Caudate nucleus (tissue), 63 donors: ENCODE measurements at places on chromosomes 6 and 20.

DNA sequence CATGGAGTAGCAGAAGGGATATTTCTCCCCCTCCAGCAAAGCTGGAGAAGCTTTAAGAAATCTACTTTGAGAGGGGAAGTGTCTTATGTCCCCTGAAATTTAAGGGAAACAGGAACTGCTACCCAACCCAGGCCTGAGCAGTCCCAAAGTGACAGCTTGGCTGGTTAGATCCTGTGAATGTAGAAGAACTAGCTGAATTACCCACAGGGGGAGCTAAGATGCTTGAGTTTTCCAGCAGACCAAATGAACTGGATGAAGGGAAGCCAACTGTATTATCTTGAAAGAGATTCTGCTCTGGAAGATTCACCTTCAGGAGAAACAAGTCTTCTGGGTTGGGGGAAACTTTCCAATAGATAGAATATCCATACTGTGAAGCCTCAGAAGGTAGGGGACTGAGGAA is 303.3 kb upstream of the MMS22L start:
- DNase-seq = no peak

DNA sequence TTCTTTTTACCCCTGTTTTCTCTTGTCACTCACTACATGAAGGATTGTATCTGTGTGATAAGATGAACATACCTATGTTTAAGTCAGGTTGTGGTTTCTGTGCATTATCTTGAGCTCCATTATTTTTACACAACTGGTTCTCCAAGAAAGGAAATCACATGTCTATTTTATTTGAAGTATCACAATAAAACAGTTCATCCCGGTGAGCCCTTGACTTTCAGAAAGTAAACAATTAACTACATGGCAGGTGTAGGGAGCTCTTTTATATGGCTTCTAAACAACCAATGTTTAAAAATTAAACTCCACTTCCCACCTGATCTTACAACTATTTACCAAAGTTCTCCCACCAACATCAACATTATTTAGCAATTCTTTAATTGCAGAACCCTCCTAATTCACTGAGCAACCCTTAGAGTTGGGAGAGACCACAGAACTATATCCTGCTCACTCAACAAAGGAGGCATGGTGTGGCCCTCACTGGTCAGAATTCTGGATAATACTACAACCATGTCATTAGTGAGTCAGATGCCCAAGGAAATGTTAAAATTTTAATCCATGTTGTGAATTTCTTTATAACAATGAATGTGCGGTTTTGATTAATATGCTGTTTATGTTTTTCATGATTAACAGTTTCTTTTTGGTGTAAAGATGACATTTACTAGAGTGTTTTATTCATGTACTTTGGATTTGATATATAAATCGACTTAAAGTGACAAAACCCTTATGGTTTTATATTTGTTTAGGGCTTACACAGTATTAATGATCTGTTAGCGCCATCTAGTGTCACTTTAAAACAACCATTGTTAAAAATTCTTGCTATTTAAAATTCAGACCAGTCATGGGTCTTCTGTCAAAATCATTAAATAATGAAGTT is 50.0 kb upstream of the SCGN start:
- no peak for DNase-seq

- no peak for DNase-seq
These were observed 5.2 kb downstream of the STX11 start for GRCh38 chr6:144155529-144155928.

GRCh38 chr20:32496811-32497533 is 88.2 kb downstream of the NOL4L start:
- DNase-seq = no peak

DNA sequence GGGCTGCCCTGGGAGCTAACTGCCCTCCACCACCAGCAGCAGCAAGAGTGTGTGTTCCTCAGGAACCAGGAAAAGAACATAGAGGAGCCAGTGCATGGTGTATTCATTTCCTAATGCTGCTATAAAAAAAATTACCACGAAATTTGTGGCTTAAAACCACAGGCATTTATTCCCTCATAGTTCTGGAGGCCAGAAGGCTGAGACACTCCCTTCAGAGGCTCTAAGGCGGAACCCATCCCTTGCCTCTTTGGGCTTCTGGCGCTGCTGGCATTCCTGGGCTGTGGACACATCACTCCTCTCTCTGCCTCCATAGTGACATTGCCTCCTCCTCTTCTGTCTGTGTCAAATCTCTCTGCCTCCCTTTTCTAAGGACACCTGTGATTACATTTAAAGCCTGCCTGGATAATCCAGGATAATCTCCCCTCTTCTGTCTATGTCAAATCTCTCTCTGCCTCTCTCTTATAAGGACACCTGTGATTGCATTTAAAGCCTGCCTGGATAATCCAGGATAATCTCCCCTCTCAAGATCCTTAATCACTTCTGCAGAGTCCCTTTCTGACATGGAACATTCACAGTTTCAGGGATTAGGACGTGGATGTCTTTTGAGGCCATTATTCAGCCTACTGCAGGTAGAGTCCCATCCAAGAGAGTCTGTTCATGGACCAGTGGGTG is 54.7 kb downstream of the NDUFAF5 start:
- no peak for DNase-seq

DNA sequence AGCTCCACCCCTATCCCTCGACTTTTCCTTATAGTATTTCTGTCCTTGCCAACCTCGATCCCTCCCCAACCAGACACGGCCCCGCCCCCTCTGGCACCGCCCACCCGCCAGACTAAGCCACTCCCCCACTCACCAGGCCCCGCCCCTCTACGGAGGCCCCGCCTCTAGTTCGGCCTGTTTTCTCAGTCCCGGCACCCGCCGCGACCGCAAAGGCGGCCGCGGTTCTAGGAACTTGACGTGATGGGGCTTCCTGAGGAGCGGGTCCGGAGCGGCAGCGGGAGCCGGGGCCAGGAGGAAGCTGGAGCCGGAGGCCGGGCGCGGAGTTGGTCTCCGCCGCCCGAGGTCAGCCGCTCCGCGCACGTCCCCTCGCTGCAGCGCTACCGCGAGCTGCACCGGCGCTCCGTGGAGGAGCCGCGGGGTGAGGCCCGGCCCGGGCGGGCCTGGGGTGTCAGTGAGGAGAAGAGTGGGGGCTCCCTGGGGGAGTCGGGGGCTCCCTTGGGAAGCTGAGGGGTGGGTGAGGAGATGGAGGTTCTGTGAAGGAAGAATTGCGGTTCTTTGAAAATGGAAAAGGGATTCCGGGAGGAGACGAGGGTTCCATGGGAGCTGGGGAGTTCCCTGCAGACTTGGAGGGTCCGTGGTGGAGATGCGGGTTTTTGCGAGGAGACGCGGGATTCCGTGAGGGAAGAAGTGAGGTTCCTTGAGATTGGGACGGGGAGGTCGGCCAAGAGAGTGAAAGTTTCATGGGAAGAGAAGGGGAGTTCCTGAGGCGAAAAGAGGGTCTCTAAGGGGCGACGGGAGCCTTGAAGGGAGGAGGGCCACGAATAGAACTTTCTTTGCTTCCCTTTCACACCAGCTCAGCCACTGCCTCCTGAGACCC is at the start of gene ACSS2:
Gene ACSS2 (plus strand): TSS at position 207 of the 877 bp plus-strand sequence. CDS start 34 bp downstream, at position 241.
- peak; percentile 88 for DNase-seq

DNA sequence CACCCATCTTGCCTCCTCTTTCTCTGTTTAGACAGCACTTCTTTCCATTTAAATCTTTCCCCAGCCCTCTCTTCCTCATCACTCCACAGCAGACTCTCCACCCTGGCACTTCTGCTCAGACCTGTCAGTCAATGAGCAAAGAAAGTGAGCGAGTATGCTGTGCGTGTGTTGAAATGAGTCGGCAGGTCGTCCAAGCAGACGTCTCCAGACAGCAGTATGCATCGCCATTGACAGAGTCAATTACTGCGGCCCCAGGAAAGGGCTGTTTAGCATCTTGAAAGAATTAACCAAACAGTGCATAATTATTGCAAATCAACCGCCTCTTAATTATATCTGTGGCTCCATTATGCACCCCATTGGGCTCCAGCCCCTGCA is 54.8 kb upstream of the KCNG1 start:
- DNase-seq = no peak

DNA sequence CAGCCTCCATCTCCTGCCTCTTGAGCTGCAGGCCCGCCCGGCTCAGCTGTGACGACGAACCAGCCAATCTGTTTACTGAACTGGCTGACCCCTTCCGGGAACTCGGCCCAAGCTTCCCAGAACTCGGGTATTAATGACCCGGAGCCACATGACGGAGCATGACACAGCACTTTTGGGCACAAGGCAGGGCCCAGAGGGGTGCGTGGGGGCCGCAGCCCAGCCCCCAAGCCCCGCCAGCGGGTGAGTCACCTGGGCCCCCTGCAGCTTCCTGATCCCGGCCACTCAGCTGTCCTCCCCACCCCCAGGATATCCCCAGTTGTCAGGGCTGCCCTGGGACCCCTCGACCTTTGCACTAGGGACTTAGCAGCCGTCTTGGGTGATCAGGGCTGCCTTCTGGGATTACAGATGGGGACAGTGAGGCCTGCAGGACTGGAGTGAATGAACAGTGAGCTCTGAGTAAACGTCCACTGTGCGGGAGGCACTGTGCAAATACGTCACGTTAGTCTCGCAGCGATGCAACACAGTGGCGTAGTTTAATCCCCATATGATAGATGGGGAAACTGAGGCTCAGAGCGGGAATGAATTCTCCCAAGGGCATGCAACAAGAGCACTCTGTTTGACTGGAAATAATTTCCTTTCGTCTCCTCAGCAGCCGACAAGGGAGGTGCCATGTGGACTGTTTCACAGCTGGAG is 102.1 kb downstream of the CEBPB start:
- DNase-seq = no peak

- no peak for DNase-seq
These were observed 17.3 kb downstream of the PPP1R10 start for GRCh38 chr6:30599625-30600324.

DNA sequence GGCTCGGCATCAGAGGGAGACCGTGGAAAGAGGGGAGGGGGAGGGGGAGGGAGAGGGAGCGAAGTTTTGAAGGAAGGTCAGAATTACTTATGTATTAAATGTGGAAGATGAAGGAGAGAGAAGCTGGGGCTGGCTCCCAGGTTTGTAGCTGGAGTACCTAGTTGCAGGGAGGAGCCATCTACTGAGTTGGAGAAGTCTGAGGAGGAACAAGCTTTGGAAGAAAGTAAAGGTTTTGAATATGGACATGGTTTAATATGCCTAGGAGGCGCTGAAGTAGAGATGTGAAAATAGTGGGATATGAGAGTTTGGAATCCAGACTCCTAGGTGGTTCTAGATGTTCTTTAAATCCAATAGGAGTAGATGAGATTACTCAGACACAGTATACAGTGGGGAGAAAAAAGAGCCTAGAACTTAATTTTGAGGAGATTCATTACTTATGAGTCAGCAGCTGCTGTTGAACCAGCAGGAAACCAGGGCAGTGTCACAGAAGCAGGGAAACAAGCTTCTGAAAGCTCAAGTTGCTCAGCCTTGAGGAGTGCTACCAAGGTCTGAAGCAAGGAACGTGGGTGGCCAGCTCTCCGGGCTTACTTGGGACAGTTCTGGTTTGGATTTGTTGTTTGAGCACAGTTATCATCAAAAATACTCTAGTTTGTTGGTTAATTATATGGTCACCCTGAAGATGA is 149.3 kb downstream of the UTRN start:
- no peak for DNase-seq

- DNase-seq = no peak
These were observed 565.1 kb upstream of the FLRT3 start for GRCh38 chr20:14902432-14903089.

GRCh38 chr20:48965189-48965910 is 43.8 kb downstream of the ARFGEF2 start:
- DNase-seq = no peak

- DNase-seq = no peak
These were observed 11.2 kb downstream of the SLC22A1 start for GRCh38 chr6:160132776-160133338.

GRCh38 chr6:54874349-54875048 is 27.9 kb downstream of the FAM83B start:
- no peak for DNase-seq

GRCh38 chr6:130431346-130431852 is 65.6 kb downstream of the TMEM200A start:
- no peak for DNase-seq

DNA sequence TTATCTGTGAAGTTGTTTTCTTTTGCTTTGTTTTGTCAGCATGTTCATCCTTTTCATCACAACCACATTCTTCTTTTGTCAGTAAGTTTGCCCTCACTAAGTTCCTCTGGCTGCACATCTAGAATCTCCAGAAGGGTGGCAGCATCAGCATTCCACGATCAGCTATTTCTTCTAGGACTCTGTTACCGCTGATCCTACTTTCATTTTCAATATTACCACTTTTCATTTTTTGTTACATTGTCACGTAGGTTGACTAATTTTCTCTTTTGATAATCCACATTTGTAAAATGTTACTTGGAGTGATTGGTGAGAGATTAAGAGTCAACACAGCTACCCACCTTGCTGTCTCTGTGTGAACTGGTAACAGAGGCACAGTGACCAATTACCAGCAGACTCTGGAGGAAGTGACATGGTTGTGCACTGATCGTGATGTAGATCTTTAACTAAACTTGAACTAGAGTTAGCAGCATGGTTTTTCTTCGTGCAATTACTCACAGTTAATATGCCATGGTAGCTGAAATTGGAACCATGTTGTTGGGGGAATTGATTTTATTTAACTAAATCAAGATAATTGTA is 307.9 kb upstream of the SLC35B3 start:
- DNase-seq = no peak

- no peak for DNase-seq
These were observed 4.0 kb downstream of the HSPA1B start for GRCh38 chr6:31831350-31832215.

- DNase-seq = no peak
These were observed 92.3 kb downstream of the NFATC2 start for GRCh38 chr20:51450221-51450712.

- DNase-seq = no peak
These were observed 78.1 kb downstream of the PRDM1 start for GRCh38 chr6:106163966-106164877.

DNA sequence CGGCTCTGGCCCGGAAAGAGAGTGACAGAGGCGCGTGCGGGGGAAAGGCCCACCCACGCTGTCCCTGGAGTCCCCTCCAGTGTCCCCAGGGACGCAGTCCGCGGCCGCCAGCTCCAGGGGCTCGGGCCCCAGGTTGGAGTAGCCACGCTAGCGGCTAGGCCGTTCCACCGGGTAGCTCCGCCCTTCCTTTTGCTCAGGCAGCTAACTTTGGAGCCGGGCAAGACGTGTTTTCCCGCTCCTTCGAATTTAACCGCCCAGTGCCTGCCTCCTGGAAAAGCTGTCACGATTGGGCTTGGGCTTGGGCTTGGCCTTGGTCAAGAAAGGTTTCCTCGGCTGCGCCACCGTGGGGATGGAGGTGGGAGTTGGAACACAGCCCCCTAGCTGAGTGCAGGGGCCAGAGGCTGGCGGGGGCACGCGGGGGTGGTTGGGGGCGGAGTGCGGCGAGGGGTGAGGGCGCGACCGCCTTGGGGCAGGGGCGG is 4.7 kb downstream of the LINC00237 start:
- DNase-seq = no peak

DNA sequence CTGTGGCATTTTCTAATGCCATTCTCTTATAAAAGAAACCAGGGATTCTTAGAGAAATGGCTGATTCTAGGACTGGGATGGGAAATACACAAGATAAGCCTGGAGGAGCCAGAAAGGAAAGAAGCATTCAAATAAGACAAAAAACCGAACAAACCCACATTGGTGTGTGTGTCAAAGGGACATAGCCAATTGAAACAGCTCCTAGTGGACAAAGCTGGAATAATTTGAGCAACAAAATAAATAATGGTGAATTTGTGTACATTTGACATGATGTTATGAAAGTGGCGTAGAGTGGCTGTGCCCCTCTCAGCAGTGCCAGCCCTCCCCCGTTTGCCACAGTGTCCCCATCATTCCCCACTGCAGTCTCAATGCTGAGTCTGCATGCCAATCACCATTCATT is 55.5 kb downstream of the B3GAT2 start:
- no peak for DNase-seq
